Myometrial cell (primary cell): ENCODE measurements at places on chromosomes 4 and X. TPM values are rescaled to one million over a fixed set of nuclear protein-coding genes. Genes with fewer than 3 reads are reported as not detected.

Gene MAML3
- total RNA-seq = 1.2 and 4.3 TPM in 2 replicates

Gene FDCSP
- total RNA-seq = not detected in 2 replicates

Gene DCLK2
- total RNA-seq = 1.2 and 3.5 TPM in 2 replicates

Gene HAND2
- total RNA-seq = 43.8 and 50.2 TPM in 2 replicates

Gene XAGE2
- total RNA-seq = not detected in 2 replicates

Gene SPANXA2
- not detected in 2 replicates for total RNA-seq

Gene SSX3
- total RNA-seq = not detected in 2 replicates

Gene FGG
- total RNA-seq = 3.2 and 7.2 TPM in 2 replicates

Gene IL13RA1
- 28.8 and 35.8 TPM in 2 replicates for total RNA-seq

Gene NPY2R
- not detected in 2 replicates for total RNA-seq

Gene GRSF1
- total RNA-seq = 68.9 and 90.2 TPM in 2 replicates

Gene LRIT3
- not detected in 2 replicates for total RNA-seq

Gene FAM47E
- total RNA-seq = under 0.01 and 0.86 TPM in 2 replicates

Gene CENPI
- 18.4 and 28.8 TPM in 2 replicates for total RNA-seq

Gene DAPP1
- not detected in 2 replicates for total RNA-seq

Gene PRMT9
- 10.5 and 12.1 TPM in 2 replicates for total RNA-seq

Gene SUPT20HL2
- not detected in 2 replicates for total RNA-seq

Gene MAGEB17
- not detected in 2 replicates for total RNA-seq

Gene TLR6
- 0.58 and 2.7 TPM in 2 replicates for total RNA-seq

Gene HEPH
- total RNA-seq = 2.0 and 3.0 TPM in 2 replicates
